ENCODE measurements at places on chromosomes 11 and 22.

DNA sequence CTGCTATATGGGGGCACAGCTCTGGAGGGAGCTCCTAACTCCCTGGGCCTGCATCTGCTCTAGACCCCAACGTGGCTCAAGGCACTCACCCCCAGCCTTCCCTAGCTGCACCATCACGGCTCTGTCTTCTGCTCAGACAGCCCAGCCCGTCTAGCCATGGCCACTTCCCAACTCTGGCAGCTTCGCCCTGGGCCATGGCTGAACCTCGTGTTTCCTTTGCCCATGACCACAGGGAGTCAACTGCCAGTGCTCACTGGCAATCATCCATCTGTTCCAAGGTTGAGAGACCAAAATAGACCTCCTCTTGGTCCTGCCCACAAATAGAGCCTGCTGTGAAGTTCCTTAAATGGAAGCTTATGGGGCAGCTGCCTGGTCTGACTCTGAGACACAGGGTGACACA is 5.4 kb downstream of the LMO1 start:
- DNase-seq = no peak

- DNase-seq = peak; percentile 21
These were observed 697.2 kb downstream of the ETS1 start for GRCh38 chr11:127890030-127890615.

GRCh38 chr11:118885319-118885718 is 1.6 kb downstream of the CXCR5 start:
- no peak for DNase-seq

DNA sequence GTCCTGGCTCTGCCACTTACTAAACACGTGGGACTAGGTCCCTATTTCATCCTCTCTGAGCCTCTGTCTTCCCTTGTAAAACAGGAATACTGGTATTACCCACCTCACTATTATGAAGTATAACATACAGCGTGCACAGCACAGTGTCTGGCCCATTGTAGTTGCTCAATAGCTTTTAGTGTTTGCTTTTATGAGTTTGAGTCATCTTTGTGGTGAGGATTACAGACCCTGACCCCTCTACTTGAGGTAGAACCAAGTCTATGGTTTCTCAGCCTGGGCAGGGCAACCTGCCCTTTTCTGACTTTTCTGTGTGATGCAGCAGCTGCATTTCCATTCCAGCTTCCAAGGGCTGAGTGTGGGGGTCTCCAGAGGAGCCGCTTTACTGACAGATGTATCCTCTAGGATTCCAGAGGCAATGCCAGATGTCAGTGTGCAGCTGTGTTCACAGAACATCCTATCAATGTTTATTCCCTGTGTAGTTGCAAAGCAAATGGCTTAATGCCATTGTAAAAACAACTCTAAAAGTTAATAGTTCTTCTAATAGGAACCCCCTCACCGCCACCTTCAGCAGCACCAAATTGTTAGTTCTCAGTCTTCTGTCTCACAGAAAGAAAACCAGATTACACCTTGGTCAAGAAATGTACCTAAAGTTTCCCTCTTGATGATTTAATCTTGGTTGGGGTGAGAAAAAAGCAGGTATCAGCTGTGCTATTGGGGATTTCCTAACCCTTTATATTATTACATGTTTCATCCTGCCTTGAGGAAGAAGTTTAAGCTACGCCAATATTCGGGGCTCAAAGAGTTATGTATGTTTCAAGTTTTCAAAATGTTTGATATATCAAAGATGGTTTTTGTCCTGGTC is 16.8 kb downstream of the PRR5L start:
- DNase-seq = no peak

- no peak for DNase-seq
These were observed 959 bp downstream of the JOSD1 start for GRCh38 chr22:38699784-38700183.

- DNase-seq = no peak
These were observed 127.2 kb upstream of the SYT13 start for GRCh38 chr11:45413156-45413858.

DNA sequence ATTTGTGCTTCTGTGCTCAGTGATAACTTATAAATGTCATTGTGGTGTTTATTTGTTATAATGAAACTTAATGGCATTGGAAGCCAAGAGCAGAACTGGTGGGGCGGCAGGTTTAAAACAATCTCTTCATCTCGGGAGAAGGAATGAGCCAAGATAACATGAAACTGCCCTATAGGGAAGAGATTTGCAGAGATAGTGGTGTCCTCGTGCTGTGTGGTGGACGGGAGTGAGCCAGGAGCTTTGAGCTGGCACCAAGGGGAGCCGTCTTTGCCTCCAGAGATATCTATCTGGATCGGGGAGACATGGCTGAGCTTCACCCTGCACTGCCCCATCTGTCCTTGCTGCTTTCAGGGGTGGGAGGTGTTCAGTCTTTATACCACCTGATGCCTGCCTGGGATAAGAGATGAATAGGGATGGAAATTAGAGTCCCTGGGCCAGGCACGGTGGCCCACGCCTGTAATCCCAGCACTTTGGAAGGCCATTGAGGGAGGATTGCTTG is 189.6 kb downstream of the ST3GAL4 start:
- no peak for DNase-seq

- peak; percentile 50 for DNase-seq
These were observed 30.3 kb upstream of the NAP1L4 start for GRCh38 chr11:3022300-3022967.

GRCh38 chr22:23034621-23035556 is 35.4 kb upstream of the GNAZ start:
- no peak for DNase-seq

- no peak for DNase-seq
These were observed 75.6 kb downstream of the IGLL1 start for GRCh38 chr22:23504516-23504915.

DNA sequence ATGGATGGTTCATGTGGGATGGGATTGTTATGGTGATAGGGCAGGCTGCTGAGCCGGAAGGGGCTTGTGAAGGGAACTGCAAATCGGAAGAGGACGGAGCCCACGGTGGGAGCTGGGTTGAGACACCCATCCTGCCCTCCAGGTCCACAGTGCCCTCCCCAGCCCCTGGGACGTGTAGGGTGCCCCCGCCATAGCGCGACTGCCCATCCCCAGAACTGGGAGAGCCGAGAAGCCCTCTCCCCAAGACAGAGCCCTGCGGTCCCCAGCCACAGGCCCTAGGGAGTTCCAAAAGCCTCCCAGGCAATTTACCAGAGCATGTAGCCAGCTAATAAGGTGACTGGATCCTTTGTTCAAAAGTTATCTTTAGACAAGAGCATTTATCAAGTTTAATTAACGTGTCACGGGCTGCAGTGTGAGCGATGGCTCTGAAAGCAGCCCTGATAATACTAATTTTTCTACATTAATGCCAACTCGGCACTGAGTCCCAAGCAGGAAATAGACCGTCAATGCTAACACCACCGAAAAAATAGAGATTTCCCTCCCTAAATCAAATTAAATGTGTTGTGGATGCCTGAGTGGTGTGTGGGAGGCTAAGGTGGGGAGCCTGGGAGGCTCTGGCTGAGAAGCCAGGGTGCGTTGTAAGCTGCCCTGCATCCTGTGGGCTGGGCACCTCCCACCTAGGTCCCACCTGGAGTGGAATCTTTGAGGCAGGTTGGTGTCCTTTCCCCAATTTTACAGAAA is 76.8 kb upstream of the RTL6 start:
- DNase-seq = no peak

GRCh38 chr11:77668760-77669159 is 31.2 kb upstream of the CLNS1A start:
- no peak for DNase-seq

GRCh38 chr22:24801901-24802465 is 4.0 kb upstream of the SGSM1 start:
- no peak for DNase-seq

DNA sequence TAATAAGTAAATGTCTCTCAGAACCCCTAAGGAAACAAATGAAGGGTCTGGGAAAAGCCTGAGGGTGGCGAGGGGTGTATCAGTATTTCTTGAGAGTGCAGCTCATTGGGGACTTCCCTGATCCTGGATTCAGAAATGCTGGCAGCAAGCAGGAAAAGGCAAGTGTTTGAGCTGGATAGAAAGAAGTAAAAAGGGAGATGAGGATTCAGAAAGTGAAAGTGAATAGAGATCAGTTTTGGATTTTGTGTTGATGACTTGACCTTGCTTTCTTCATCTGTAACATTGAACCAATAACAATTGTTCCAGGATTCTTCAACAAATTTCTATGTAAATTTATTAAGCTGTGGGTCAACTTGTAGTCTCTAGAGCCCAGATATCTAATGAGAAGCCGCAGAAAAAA is 66.9 kb upstream of the CTSC start:
- no peak for DNase-seq

GRCh38 chr11:123590296-123590912 is 64.0 kb downstream of the SCN3B start:
- peak; percentile 46 for DNase-seq

DNA sequence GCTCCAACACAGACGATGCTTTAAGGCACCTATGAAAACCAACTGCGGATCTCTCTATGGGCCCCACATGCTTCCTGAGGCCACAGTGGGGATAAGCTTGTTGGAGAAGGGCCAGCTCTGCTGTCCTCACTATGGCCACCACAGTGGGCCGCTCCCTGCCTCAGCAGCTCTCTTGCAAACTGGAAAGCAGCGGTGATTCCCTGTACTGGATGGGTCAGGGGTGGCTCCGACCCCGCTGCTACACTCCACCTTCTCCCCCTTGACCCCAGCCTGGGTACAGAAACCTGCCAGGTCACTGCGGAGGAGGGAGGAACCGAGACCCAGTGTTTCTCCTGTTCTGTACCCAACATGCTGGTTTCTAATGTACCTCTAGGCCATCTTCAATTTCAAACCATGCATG is 403.9 kb downstream of the CTTN start:
- DNase-seq = no peak
